ENCODE measurements at places on chromosomes 2 and 18.

GRCh38 chr2:121034551-121034950 lies 250.5 kb downstream of the TFCP2L1 start:
- no peak for DNase-seq

DNA sequence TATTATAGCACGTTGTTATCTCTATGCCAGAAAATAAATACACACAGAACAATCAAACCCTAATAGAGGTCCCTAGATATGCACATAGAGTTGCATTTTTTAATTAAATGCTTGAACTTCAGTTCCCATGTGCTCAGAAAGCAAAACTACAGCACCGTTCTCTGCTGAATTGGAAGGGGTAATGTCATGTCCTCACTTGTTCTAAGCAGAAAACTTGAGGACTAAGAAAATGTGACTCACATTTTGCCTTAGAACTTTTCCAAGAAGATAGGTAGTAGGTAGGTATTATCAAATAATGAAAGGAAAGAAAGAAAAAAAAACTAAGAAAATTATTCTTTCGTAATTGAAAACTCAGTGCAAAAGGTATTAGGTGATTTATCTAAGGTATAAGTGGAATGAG lies 607.3 kb downstream of the ERBB4 start:
- DNase-seq, result no peak

DNA sequence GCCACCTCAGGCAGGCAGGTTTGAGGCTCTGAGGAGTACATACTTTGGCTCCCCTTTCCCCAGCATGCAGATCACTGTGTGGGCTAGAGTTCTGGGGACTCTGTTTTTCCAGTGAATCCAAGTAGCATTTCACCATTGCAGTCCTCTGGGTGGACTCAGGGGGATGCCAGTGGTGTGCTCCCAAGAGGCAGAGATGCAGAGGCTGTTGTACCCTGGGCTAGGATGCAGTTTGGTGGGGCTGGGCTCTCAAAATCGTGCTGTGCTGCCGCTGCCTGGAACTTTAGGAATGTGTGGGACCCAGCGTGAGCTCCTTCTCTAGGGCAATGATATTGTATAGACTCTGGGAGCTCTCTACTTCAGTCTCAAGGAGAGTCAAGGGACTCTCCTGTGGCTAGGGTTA lies 104.9 kb downstream of the MYO3B start:
- DNase-seq, result no peak

- DNase-seq, result no peak
Measured at GRCh38 chr2:47083886-47084687, 71.0 kb downstream of the STPG4 start.

DNA sequence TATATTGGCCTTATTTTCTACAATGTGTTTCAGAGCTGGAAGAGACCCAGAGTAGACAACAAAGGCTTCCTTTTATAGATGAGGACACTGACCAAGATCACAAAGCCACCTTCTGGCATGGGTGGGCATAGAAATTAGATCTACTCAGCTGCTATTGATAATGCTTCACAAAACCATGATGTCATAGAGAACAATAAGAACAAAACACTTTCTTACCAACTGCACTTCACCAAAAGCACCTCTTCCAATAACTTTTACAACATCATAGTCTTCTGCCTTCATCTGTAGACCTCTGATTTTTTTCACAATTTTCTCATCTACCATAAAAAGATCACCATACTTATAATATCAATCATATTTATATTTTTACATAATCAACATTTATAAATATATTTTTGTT lies 58.1 kb downstream of the ROCK2 start:
- no peak for DNase-seq

DNA sequence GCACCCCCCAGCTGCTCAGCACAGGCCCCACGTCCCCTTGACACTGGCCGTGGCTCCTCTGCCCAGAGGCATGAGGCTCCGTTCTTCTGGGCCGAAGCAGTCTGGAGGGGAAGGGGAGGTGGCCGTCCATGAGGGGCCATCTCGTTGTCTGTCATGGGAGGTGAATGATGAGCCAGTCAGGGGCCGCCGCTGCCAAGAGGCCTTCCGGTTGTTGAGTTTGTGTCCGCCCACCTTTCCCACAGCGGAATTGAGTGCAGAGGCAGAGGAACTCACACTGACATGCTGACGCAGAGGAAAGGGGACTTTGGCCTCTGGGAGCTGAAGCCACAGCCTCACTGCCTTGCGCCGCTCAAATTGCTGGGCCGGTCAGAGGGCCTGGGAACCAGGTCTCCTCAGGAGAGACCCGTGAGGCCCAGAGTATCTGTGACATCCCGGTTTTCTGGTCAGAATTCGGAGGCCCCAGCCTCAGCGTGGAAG lies 268.4 kb downstream of the ATAD2B start:
- DNase-seq, result no peak

GRCh38 chr18:13501543-13501887 lies 224.8 kb downstream of the FAM210A start:
- no peak for DNase-seq

GRCh38 chr2:46862514-46862913 lies 53.1 kb downstream of the MCFD2 start:
- no peak for DNase-seq

DNA sequence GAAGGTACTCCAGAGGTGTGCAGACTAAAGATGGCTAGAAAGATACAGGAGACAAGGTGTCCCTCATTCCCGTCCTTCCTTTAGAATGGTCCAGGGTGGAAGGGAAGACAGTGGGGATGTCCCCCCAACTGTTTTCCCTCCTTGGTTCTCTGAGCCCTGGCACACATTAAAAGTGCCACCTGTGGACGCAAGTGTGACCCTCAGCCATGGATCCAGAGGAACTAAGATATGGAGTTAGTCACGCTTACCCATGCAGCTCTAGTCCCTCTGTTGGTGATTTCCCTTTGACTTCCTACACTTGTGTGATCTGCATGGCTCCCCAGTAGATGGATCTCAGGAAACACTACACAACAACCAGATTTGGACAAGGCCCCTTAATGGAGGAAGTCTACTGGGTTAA lies 113.1 kb upstream of the SRD5A2 start:
- DNase-seq, result no peak

DNA sequence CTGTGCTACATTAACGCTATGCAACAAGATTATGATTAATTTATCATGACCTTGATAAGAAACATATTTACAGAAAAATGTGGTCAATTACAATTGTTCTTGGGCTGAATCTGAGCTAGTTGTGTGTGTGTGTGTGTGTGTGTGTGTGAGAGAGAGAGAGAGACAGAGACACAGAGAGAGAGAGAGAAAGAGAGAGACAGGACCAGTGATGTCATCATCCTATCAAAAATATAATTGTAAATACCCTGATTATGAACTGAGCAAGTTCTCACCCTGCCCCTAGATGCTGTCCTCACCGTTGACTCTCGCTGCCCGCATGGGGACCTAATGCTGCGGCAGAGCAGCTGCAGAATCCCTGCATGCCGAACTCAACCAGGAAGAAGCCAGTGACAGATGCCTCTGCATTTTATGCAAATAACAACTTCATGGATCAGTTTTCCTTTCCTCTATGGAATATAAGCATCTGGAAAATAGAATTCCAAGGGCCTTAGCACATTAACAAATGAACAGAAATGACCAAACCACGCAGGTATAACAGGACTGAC lies 512.5 kb downstream of the PLCL1 start:
- DNase-seq, result no peak

DNA sequence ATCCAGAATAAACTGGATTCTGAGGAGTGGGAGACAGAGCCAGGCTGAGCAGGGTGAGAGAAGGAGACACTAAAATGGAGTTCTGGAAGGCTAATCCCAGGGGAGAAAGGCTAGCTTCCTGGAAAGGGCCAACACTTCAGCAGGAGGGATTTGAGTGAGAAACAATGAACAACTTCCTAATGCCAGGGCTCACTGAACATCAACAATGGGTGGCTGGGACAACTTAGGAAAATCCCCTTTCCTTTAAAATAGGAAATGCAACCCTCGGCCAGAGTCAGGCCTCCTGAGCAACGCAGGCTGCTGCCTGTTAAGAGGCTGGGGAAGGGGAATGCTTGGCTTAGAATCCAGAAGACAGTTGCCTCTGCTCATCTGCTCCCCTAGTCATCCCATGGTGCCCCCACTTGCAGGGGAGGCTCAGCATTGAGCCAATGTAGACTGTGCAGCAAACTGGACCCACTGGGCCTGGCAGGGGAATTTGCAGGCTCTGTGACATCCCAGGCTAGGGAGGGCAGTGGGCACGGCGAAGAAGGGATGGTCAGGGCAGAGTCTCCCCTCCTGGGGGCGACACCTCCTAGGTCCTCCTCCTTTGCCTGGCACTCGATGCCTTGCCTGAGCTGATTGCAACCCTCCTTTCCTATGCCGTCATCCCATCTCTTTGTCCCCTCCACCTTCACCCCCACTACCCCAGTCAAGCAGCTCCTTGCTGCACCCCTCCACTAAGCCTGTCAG lies 182.5 kb downstream of the TNS1 start:
- DNase-seq, result no peak

- DNase-seq, result no peak
Measured at GRCh38 chr18:46756025-46756558, 761 bp downstream of the ST8SIA5 start.

DNA sequence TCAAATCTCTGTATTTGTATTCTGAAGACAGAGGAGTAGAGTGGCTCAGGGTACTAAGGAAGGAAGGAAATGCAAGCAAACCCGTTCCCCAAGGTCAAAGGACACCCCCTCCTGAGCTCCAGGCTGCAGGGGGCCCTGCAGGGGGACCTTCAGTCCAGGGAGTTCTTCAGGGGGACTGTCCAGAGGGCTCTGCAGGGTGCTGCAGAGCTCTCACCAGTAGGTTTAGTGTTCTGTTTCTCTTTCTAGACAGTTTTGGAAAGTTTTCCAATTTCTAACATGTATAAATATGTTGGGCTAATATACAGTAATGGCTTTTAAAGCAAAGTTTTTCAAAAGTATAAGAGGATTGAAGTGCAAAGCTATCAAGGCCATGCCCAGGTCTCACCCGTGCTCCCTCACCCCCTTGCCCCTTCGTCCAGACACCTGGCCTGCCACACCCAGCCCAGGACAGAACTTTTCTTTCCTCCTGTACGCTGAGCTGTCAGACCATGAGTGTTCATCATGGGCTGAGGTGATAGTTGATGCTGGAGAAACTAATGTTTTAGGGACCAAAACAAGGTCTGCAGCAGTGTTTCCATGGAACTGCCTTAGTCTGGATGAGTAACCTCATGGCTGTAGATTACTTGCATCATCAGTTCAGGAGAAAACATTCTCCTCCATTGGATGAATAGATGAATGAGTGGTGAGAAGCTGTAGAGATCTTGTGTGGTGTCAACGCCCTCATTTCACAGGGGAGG lies 134.2 kb downstream of the GLI2 start:
- no peak for DNase-seq

DNA sequence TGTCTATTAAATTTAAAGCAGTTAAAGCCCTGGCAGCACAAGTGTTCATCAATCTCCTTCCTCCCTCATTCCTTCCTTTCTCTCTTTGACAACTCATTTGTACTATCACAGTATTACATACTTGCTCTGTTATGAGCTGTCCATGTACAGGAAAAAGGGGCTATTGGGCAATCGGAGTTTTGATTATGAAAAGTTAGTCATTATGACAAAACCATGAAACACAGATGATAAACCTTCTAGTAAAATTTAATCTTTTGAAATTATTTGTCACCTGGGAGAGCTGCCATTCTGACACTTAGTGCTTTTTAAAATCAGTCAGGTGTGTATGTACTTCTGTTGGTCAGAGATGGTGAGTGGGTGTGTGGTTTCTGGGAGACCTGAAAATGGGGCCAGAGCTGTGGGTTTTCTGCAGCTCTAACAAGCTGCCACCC lies 39.4 kb downstream of the MAP4K4 start:
- DNase-seq, result no peak

- no peak for DNase-seq
Measured at GRCh38 chr18:77911971-77912605, 662.4 kb downstream of the GALR1 start.

GRCh38 chr2:160199683-160200389 lies at the start of gene ITGB6:
TSS of gene ITGB6 (minus strand) at chr2:160200272. CDS start at chr2:160200063, 209 bp downstream.
- DNase-seq, result peak; percentile 42

- DNase-seq, result peak; percentile 40
Measured at GRCh38 chr2:237060534-237061312, 25.0 kb upstream of the COPS8 start.

GRCh38 chr2:174334278-174334715 lies 457 bp upstream of the SP9 start:
- DNase-seq, result no peak

DNA sequence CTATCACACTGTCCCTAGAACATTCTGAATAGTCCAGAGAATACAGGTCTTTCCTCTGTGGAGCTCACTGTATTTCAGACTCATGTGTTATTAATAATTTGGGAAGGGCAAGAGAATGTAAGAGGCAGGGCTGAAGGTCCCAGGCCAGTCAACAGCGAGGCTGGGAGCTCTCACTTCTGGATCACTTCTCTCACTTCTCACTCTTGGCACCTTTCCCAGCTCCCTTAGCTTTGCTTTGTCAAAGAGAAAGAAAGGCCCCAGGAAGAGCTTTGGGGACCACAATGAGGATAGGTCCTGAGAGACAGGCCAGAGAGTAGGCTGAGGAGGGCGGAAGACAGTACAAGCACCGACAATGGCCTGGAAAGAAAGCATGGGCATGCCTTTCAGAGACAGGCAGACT lies 11.2 kb downstream of the EFR3B start:
- no peak for DNase-seq

GRCh38 chr2:21163213-21163612 lies 39.4 kb downstream of the TDRD15 start:
- no peak for DNase-seq

GRCh38 chr2:84972932-84973331 lies 2.0 kb downstream of the KCMF1 start:
- DNase-seq, result no peak

GRCh38 chr2:177353187-177353478 lies 39.4 kb upstream of the AGPS start:
- DNase-seq, result no peak

GRCh38 chr2:210072493-210072892 lies 70.1 kb downstream of the RPE start:
- no peak for DNase-seq
